ENCODE measurements at places on chromosomes 5 and 9.

GRCh38 chr5:143182901-143183820 is 220.3 kb downstream of the NR3C1 start:
- no peak overlapping the region for H3K4me3 ChIP-seq
- peak; percentile 71 for DNase-seq
- H3K4me1 ChIP-seq = peaks cover 3% of the 10 kb centered on the region
- no peaks in the 10 kb centered on the region for H3K36me3 ChIP-seq
- H3K27ac ChIP-seq = peak overlapping the region; percentile 23

DNA sequence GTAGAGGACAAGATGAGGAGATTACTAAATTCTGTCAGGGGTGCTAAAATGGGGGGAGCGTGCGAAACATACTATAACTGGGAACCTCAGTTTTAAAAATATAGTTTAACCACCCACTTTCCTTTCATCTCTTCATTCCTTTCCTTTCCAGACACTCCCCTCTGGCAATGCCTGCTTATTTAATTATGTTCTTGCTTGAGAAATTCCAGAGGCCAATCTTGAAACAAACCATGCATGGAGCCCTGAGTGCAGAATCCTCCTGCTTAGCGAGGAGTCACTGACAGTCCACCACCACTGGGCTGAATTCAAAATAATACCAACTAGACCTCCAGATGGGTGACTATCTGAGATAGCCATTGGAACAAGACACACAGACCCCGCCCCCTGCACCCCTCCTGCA is 29.7 kb upstream of the C9orf72 start:
- peaks cover 4% of the 10 kb centered on the region for H3K4me1 ChIP-seq
- no peak for DNase-seq
- no peaks in the 10 kb centered on the region for H3K27me3 ChIP-seq
- no peaks in the 10 kb centered on the region for H3K36me3 ChIP-seq
- H3K27ac ChIP-seq = no peak overlapping the region

- no peaks in the 10 kb centered on the region for H3K4me1 ChIP-seq
- H3K27ac ChIP-seq = no peak overlapping the region
- no peak overlapping the region for H3K4me3 ChIP-seq
- no peak for DNase-seq
These were observed 44.2 kb upstream of the STARD4 start for GRCh38 chr5:111556501-111556900.

DNA sequence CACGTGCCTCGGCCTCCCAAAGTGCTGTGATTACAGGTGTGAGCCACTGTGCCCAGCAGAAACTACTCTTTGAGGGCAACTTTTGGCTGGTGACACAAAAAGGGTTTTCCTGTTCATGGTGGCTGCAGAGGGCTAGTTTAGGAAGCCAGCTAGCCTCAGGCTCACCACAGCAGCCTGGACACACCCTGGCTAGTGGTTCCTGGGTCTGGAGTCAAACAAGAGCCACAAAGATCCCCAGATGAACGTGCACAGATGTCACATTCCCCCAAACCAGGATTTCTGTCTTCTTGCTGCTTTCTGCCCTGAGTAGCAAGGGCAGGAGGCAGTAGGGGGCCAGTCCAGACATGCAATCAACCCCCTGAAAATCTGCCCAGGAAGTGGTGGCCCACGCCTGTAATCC is 6.8 kb downstream of the HBEGF start:
- H3K27ac ChIP-seq = no peak overlapping the region
- H3K4me3 ChIP-seq = no peak overlapping the region
- H3K36me3 ChIP-seq = no peaks in the 10 kb centered on the region
- H3K4me1 ChIP-seq = peaks cover 26% of the 10 kb centered on the region
- H3K27me3 ChIP-seq = no peaks in the 10 kb centered on the region

DNA sequence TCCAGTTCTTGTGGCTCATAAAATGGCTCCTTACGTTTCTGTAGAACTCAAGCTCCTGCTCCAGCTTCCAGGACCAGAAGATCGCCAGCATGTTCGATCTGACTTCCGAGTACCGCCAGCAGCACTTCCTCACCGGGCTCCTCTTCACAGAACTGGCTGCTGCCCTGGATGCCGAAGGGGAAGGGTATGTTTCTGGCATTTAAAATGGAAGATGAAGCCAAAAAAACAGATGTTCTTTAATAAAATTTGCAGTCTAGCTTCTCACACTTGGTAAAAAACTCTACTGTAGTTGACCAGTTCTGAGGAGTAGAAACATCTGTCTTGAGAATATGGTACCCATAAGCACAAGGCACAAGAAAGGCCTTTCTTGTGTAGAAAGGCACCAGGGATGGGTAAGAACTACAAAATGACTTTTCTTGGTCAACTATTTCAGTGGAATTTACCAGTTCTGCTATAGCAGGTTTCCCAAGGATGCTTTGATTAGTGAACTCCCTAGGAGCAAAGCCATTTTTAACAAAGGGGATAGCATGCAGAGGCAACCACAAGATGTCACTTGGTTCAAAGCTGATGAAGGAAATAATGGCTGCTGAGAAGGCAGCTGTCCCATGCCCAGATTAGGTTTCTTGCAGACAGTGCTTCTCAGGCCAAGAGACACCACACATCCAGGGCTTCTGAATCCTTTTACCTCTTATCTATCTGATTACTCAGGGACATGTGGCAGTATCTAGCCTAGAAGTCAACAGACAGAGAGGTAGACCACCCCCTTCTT is 192.4 kb downstream of the DOCK8 start:
- DNase-seq = no peak
- no peak overlapping the region for H3K27ac ChIP-seq
- H3K4me3 ChIP-seq = no peak overlapping the region
- H3K27me3 ChIP-seq = no peaks in the 10 kb centered on the region
